ENCODE measurements at places on chromosomes 1 and 21.

DNA sequence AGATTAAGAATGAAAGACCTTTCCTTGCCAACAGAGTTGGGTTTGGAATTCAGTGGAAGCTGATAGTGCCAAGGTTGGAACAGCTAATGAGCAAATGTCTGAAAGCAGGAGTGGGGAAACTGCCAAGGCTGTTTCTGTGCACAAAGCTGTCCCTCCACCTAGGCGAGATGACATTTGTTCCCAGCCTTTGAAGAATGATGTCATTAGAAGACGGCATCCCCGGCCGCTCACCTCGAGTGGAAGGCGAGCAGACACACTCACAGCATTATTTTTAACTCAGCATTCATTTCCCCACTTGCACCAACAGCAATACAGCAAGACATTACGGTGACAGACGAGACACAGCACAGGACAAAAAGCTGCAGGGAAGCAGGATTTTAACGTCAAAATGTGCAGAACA lies 463.9 kb downstream of the PCP4 start:
- no peak for DNase-seq

GRCh38 chr1:71829346-71829745 lies 453.0 kb downstream of the NEGR1 start:
- DNase-seq = no peak

GRCh38 chr1:38185913-38186312 lies 139.3 kb upstream of the POU3F1 start:
- DNase-seq = no peak

- DNase-seq = peak; percentile 65
Measured at GRCh38 chr1:41758500-41758899, 160.2 kb downstream of the HIVEP3 start.

DNA sequence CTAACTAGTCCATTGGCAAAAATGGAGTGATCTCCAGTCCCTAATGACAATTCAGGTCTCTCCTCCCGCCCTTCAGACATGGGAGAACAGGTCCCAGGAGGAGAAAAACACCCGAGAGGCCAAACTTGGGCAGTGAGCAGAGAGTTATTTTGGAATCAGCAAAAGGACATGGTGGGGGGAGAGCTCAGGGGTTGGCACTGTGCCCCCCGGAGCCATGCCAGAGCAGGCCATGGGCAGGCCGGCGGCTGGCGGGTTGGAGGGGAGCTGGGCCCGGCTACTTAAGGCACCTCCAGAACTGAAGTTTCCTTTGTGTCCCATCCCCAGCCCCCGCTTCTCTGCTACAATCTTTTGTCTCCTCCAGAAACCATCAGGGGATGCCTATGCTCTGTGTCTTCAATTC lies 7.1 kb downstream of the LGR6 start:
- no peak for DNase-seq

DNA sequence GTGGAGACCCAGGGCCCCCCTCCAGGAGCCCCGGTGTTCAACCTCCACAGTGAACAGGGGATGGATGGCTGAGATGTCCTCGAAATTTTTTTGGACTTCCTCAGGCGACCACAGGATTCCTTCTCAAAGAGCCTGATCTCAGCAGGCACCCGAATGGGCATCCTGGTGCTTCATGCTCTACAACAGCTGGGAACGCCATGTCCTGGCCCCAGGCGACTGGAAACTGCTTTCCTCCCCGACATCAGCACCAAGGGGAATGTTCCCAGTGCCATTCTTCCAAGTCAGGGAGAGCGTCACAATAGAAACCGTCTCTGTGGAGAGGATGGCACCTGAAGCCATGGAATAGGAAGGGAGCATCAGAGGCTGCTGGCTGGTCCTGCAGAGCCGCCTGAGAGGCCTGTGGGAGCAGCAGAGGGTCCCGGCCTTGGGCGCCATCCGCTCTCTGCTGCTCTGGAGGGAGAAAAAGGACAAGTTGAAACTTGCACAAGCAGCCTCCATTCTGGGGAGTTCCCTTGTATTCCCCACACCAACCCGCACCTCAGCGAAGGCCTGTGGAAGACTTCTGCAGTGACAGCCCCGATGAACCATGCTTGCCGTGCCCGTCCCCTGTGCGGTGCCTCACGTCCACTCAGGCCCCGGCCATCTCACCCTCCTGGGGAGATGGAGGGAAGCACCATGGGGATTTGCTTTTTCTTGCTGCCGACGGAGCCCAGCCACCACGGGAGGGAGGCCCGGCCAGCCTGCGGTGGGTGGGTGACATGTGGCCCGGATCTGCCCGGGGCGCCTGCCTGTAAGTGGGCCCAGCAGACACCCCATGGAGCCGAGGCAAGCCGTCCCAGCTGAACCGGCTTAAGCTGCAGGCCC lies 2.3 kb upstream of the ADARB1 start:
- no peak for DNase-seq

GRCh38 chr1:197736685-197737084 lies 38.6 kb downstream of the DENND1B start:
- DNase-seq = peak; percentile 51

DNA sequence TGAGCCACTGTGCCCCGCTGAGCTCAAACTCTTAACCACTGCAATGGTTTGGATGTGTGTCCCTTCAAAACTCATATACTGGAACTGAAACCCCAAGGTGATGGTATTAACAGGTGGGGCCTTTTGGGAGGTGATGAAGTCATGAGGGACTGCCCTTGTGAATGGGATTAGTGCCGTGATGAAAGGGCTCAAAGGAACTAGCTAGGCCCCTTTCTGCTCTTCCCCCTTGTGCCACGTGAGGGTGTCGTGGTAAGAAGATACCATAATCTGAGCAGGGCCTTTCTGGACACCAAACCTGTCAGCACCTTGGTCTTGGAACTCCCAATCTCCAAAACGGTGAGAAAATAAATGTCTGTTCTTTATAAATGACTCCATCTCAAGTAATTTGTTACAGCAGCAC lies 45.5 kb upstream of the SPOCD1 start:
- no peak for DNase-seq

DNA sequence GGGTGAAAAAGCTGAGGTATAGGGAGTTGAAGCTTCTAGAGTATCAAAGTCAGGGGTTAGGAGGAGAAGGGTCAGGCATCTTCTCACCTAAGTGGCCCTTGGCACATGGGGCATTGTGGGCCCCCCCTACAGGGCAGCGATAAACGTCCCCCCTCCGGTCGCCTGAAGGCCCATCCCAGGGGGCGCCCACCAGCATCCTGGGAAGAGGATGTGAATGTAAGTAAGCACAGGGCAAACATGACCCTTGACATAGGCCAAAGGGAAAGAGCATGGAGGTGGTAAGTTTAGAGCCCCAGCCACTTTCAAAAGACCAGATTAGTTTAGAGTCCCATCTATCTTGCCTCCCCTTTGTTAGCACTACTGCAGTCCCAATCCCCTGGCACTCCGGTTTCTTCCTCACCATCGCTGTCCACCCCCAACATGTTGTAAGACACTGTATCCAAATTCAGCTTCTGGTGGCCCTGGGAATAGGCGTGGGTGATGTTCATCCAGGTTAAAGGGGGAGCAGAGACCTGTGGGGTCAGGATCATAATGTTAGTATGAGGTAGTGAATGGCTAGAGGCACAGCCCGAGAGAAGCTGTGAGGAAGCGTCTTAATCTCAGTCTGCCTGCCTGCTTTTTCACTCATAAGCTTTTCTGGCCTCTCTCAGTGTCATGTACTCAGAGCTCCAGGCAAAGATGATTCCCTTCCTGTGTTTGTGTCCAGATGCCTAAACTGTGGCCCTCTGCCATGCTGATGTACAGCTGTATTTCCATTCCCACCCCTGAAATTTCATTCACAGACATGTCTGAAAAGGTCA lies 2.7 kb downstream of the ITGA10 start:
- DNase-seq = no peak

GRCh38 chr1:25744140-25744581 lies 55.8 kb upstream of the SELENON start:
- DNase-seq = peak; percentile 36

DNA sequence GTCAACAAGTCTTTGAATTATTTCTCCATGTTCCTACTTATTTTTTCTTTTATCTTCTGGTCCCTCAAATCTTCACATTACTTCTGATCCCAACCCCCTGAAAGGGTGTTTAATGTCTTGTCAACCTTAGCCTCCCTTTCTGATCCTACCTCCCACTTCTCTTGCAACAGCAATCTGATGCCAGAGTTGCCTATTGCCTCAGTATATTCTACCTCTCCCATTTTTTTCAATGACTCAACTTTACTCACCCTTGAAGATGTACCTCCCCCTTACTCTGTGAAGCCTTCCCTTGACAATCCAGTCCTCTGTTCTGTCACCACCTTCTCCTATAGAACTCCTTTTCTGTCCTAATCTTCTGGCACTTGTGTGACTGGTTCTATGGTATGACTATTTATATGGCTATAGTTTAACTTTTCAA lies 99.5 kb upstream of the CD55 start:
- no peak for DNase-seq

DNA sequence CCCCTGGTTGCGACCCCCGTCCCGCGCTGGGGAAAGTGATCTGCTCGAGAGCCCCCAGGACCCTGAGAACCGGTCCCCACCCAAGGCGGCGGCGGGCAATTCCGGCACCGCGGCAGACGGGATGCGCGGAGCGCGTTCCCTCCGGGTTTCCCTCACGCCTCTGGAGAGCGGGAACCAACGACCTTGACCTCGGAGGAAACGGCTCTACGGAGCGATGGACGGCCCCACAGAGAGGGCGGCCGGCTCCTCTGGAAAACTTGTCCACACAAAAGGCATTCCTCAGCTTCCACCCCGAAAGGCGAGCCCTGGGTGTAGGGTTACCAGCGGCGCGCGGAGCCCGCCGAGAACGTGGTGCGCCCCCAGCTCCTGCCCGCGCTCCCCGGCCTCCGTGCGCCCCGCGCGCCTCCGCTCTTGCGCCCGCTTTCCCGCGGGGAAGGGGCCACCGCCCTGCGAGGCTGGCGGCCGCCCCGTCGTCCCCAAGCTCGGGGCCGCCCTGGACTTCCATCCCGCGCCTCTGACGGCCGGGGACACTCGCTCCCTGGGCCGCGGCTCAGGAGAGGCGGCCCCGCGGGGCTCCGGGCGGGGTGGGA lies 391 bp upstream of the KIAA1614 start:
- DNase-seq = peak; percentile 33

DNA sequence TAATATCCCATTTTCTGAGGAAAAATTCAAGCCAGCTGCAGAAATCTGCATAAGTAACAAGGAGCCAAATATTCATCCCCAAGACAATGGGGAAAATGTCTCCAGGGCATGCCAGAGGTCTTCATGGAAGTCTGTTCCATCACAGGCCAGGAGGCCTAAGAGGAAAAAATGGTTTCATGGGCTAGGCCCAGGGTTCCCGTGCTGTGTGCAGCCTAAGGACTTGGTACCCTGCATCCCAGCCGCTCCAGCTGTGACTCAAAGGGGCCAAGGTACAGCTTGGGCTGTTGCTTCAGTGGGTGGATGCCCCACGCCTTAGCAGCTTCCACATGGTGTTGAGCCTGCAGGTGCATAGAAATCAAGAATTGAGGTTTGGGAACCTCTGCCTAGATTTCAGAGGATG lies 173.5 kb downstream of the LMX1A start:
- DNase-seq = no peak

GRCh38 chr1:194167956-194168640 lies 981.7 kb upstream of the B3GALT2 start:
- DNase-seq = peak; percentile 18

DNA sequence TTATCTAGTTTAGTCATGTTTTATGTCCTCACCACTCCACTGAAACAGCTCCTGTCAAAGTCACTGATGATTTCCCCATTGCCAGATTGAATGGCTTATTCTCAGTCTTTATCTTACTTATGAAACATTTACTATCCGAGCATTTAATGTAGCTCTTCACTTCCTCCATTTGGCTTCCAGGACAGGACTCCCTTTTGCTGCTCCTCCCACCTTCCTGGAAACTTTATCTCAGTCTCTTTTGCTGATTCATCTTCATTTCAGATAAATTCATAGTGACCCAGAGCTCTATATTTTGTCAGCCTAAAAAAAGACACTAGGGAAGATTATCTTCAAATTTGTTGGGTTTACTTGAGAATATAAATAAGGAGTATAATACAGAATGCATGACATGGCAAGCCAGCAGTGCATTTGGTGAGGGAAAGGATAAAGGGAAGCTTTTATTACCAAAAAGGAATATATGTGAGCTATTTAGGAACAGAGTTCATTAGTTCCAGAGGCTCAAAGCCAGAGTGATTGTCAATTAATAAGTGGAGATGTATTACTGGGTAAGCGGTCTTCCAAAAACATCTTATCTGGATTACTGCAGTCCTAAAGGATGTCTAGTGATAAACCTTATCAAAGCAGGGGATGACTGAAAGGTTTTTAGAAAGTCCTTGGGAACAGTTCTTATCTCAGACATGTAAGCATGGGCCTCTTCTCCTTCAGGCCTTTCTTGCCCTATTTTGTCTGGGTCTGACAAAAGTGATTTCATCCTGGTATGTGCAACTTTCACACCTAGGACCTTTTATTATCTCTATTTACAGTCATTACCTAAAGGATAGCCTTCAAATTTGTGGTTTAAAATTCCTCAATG lies 25.6 kb downstream of the IL23R start:
- DNase-seq = no peak

GRCh38 chr1:31977385-31978131 lies 36.1 kb upstream of the KHDRBS1 start:
- DNase-seq = peak; percentile 89

- DNase-seq = no peak
Measured at GRCh38 chr1:12142141-12142823, 24.5 kb upstream of the TNFRSF1B start.
